ENCODE measurements at places on chromosomes 1 and 21.

- no peak for ATAC-seq
Observed at GRCh38 chr1:164651351-164651951, 92.5 kb downstream of the PBX1 start.

DNA sequence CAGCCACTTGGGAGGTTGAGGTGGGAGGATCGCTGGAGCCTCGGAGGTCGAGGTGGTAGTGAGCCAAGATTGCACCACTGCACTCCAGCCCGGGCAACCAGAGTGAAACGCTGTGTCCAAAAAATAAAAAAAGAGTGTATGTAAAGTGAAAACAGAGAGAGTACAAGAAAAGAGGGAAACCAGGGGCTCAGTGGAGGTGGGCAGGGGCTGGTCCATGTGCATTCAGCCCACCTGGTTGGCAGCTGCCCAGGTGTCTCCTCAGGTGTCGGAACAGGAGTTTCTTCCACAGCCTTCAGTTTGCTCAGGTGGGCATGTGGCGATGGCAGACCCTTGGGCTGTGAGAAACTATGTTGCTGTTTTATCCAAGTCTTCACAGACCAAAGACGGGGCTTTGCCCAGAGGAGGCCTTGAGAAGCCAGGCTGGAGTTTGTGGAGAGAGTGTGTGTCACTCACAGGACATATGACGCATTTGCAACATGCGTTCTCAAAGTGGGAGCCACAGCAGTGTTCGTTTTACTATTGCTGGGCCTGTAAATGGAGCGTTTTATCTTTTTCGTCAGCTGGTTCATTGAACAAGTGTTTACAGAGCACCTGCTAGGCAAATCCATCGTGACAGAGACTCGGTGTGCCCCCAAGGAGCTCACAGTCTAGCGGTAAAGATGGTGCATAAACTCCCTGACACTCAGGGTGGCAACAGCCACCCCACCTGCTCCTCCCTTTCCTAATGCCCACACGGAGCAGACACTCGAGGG is 22.4 kb upstream of the SAMD11 start:
- no peak for ATAC-seq

GRCh38 chr1:56133522-56134472 is 445.6 kb downstream of the PLPP3 start:
- ATAC-seq: no peak

- no peak for ATAC-seq
Observed at GRCh38 chr1:55326496-55327243, 111.5 kb upstream of the USP24 start.

DNA sequence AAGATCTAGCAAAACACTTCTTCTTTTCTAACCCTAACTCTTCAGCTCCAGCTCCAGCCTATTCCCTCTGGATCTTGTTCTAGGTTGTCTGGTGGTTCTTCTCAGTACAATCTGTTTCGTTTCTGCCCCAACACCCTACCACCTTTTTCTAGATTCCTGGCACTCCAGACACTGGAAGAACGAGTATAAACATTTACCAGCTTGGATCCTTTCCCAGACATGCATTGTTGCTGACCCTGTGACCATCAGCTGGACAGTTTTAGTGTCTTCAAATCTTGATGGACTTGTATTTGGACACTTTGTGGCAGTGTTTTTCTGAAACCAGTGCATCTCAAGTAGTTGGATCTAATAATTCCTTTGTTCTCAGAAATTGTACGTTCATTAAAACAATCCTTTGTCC is 30.6 kb upstream of the CACNA1E start:
- ATAC-seq: no peak

Data from stimulated activated memory B cell treated with anti-CD40 and anti-IgM and Interleukin-4, amounts not matched to agents 10 μg/mL and 1 μg/mL and 100 μg/mL, for 72 hours (primary cell).